ENCODE measurements at places on chromosomes 4 and X.

DNA sequence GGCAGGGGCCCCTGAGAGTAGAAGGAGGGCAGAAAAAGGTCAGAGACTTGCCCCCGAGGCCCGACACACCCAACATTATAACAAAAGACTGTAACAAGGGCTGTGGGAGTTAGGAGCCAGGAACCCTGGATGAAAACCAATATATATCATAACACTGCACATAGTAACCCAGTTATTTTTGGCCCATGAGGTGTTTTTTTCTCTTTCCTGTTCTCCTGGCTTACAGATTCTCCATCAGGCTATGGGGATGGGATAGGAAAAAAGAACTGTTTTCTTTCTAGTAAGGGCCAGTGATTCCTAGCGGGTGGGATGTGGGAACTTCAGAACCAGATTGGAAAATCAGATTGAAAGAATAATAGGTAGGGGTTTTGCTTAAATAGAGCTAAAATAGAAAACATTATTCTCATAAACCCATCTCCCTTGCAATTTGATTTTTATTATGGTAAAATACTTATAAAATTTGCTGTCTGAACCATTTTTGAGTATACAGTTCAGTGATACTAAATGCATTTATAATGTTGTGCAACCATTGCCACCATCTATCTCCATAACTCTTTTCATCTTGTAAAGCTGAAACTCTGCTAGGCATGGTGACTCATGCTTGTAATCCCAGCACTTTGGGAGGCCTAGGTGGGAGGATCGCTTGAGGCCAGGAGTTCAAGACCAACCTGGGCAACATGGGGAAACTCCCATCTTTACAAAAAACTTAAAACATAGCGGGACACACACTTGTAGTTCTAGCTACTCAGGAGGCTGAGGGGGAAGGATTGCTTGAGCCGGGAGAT lies 33.5 kb downstream of the SNX25 start:
- no peak for DNase-seq

DNA sequence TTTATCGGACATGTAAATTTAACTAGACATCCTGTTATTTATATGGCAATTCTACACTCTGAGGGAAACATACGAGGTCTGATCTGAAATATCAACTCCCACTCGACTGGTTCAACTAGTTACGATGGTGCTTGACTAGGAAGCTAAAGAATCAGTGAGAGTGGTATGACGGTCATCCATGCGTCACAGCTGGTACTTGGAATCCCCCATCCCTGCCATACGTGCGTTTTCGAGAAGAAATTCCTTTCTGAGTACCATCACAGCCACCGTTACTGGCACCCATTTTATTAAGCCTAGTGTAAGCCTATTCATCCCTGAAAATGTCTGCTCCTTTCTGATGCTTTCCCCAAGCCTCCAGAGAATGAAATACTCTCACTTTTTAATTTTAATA lies 695 bp upstream of the PIGA start:
- no peak for DNase-seq

GRCh38 chrX:140141444-140142029 lies 176.2 kb upstream of the CXorf66 start:
- DNase-seq: no peak

GRCh38 chr4:104989371-104989770 lies 157.3 kb upstream of the TET2 start:
- DNase-seq: no peak

GRCh38 chr4:6892909-6893202 lies 16.8 kb upstream of the TBC1D14 start:
- DNase-seq: no peak

GRCh38 chr4:88244816-88245579 lies 39.4 kb downstream of the PPM1K start:
- no peak for DNase-seq

DNA sequence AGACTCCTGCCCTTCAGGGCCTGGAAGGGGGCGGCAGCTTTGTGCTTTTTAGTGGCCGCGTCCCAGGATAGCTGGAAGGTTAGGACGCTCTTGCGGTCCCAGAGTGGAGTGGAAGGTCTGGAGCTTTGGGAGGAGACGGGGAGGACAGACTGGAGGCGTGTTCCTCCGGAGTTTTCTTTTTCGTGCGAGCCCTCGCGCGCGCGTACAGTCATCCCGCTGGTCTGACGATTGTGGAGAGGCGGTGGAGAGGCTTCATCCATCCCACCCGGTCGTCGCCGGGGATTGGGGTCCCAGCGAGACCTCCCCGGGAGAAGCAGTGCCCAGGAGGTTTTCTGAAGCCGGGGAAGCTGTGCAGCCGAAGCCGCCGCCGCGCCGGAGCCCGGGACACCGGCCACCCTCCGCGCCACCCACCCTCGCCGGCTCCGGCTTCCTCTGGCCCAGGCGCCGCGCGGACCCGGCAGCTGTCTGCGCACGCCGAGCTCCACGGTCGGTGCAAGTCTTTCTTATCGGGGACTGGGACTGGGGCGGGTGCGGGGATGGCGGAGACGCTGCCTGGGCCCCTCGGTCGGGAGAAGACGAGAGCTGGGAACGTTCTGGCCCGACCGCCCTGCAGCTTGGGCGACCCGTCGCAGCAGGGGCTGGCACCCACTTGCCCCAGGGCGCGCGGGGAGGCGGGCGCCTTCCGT lies at the start of gene EDNRA:
Gene EDNRA, plus strand, starts transcription at position 207 of the 686 bp plus-strand sequence. CDS start 4,585 bp downstream, outside the sequence.
- DNase-seq: no peak

- no peak for DNase-seq
Measured at GRCh38 chr4:148442832-148443511, 758 bp upstream of the NR3C2 start.

DNA sequence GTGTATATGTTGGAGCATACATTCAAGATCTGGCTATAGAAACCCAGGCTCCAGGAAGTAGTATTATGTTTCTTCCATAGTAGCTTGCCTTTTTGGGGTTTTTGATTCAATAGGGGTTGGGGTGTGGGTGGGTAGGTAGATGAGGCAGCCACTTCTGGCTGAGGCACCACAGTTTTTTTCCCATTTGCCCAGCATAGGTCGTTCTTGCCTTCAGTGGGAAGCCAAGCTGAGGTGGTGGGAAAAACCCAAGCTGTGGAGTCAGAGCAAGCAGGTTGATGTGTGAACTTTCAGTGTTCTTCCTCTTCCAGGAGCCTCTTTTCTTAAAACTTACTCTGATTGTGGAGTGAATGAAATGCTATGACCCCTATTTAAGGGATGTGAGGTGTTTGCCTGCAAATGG lies 67.0 kb upstream of the RPS6KA3 start:
- no peak for DNase-seq

- peak; percentile 64 for DNase-seq
Measured at GRCh38 chr4:145299380-145300076, 119.1 kb upstream of the OTUD4 start.

DNA sequence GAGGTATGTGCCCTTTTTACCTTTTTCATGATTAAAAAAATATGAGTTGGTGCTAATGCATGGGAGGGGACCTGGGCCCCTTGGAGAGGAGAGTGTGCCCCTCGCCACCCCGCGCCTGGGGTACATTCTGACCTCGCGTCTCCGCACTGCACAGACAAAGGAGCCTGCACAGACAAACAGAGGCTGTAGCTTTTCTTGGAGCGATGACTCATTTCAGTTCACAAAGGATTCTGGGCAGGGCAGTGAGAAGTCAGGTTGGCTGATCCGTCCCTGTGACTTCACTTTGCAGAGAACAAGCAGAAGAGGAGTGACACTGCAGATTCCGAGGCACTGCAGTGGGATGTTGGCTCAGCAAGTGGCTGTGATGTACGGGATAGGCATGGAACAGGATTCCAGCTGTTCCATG lies 82.9 kb downstream of the STOX2 start:
- DNase-seq: no peak

- no peak for DNase-seq
Measured at GRCh38 chr4:98673288-98673644, 14.9 kb upstream of the TSPAN5 start.

DNA sequence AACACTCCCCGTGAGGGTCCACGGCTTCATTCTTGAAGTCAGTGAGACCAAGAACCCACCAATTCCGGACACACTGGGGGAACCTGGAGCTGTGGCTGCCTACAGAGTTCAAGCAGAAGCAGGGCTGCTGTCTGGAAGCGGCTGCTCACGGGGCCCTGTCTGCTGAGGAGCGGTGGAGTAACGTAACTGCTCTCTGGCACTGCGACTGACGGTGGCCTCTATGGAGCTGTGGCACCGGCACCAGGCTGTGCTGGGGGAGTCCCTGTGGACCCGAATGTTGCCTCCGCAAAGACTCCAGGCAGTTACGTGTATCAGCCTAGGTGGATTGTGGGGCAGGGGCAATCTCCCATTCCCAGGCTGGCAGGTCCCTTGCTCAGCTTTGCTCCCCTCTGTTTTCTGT lies 703.3 kb upstream of the FRG1 start:
- DNase-seq: no peak

- no peak for DNase-seq
Measured at GRCh38 chr4:155616117-155616516, 50.5 kb upstream of the GUCY1A1 start.

- DNase-seq: no peak
Measured at GRCh38 chr4:3306450-3306849, 13.6 kb downstream of the RGS12 start.

GRCh38 chr4:142128529-142128928 lies 492.1 kb downstream of the IL15 start:
- no peak for DNase-seq

DNA sequence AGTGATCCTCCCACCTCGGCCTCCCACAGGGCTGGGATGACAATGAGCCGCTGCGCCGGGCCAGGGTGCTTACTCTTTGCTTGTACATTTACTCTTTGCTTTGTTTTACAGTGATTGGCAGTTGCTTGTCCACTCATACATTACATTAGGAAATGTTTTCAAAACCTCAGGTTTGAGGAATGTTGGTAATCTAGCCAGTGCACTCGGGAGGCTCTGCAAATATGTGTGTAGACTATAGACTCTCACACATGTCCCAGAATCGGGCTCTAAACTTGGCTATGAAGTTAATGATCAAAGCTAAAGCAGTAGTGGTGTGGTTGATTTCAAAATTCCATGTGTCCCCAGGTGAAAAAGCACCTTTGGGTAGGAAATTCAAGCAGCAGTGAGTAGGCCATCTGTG lies 20.5 kb downstream of the TRMT44 start:
- no peak for DNase-seq

DNA sequence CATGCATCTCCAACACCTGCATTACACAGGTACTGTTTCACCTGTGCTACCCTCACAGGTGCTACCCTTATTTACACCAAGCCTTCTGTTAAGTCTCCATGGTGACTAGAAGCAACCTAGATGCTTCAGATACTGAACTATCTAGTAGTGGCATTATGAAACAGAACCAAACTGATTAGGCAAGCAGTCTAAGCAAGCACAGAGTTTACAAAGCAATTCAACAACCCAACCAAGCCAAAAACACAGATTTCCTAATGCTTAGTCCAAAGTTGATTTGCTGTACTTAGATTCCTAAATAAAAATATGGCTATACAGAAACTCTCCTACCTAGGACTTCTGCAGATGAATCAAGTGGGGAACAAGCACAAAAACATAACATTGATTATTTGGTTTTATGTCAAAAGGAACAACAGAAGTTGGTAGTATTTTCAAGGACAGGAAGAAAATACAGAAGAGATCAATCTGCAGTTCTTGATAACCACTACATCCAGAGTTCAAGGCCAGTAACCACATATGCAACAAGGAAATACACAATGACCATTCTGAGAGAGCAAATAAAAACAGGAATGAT lies 3.2 kb downstream of the TAPT1 start:
- DNase-seq: no peak

- DNase-seq: no peak
Measured at GRCh38 chr4:2150076-2150475, 90.9 kb downstream of the NAT8L start.

- no peak for DNase-seq
Measured at GRCh38 chrX:148984238-148984637, 483.8 kb downstream of the AFF2 start.

DNA sequence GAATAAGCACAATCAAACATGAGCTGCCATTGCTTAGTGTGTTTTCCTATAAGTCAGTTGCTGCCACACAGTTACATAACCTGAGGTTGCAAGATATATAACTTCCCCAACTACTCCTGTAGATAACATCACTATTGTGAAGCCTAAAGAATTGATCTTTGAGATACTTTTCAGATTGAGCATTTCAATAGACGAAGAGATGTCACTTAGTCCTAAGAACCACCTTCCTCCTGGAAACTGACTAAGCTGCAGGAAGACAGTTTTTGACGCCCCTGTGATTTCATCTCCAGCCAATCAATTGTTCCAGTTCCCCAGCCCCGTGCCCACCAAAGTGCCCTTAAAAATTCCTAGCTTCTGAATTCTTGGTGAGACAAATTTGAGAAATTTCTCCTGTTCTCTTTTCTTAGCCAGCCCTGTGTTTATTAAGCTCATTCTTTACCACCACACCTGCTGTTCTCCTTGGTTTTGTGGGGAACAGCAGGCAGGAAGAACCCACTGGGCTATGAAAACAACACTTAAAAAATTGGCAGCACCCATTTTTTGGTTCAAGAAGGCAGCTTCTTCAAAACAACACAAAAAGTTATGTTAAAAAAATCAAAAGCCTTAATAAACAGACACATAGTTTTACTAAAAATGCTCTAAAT lies 317.1 kb upstream of the PABPC4L start:
- no peak for DNase-seq

DNA sequence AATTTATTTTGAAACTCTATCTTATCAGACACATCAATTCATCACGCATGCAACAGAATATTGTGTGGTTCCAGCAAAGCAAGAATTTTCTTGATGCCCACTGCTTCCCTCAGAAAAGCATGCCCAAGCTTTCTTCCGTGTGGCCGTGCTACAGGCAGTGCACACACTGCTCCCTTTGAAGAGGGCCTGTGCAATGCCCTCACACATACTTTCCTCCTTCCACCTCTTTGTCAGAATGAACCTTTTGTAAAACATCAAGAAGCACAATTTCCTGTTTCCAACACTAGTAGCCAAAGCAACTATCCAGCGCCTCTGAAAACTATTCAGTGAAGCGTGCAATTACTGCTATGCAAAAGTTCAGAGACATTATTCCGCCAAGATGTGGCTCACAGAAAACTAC lies 201.7 kb downstream of the NLGN4X start:
- DNase-seq: no peak

GRCh38 chr4:38330321-38330720 lies 333.7 kb upstream of the KLF3 start:
- no peak for DNase-seq

GRCh38 chrX:71292669-71293365 lies 8.7 kb upstream of the ITGB1BP2 start:
- no peak for DNase-seq

GRCh38 chr4:86927843-86928395 lies 6.9 kb upstream of the AFF1 start:
- DNase-seq: no peak

- DNase-seq: no peak
Measured at GRCh38 chrX:13430136-13430827, 110.4 kb upstream of the ATXN3L start.
